SW 1271 (cell line): ENCODE measurements at places on chromosomes 3 and 15.

DNA sequence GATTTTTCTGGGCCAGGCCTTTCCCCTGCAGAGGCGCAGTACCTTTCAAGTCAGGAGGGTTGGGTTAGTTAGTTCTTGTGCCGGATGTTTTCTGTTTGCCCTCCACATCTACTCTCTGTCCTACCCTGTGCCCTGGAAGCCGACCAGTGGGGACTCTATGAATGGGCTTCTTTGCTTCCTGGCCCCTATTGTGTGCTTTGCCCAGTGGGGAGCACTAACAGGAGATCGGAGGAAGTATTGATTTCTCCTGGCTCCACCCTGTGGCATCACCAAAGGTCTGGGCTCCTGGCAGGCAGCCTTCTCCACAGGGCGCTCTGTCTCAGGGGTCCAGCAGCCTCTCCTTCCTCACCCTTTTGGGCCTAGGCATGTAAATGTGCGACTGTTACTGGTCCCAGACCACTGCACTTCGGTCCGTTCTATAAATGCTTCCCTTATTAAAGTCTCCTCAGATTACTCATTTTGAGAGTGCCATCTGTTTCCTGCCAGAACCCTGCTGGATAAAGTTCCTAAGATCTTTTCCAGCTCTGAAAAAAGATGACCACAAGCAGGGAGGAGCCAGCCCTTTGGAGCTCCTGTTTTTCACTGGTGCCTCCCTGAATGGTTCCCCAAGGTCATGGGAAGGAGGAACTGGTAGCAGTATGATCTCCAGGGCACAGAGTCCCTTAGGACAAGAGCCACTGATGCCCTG lies 44.5 kb downstream of the CTDSPL start:
- no peak for DNase-seq

DNA sequence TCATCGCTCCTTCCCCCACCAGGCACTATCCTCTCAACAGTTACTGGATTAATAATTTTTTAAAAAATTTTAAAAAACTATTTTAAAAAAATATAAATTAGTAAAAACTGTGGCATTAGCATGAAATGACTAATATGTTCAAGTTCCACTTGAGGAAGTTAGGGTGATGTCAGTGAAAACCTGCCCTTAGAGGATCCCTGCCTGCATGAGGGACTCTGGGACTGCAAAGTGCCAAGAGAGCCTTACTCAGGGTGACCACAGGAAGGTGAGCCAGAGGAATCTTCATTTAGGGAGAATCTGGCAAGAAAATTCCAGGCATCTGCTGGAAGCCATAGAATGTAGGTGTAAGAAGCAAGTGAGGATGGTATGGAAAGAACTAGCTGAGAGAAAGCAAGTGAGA lies 157.7 kb upstream of the BCL6 start:
- DNase-seq = no peak

GRCh38 chr3:20060974-20061685 lies 20.9 kb downstream of the KAT2B start:
- no peak for DNase-seq

GRCh38 chr15:75198560-75199356 lies 2.9 kb upstream of the C15orf39 start:
- DNase-seq = no peak

GRCh38 chr3:103657756-103658155 lies 1222.9 kb downstream of the ZPLD1 start:
- DNase-seq = no peak

GRCh38 chr3:161657786-161658185 lies 161.2 kb downstream of the OTOL1 start:
- no peak for DNase-seq

DNA sequence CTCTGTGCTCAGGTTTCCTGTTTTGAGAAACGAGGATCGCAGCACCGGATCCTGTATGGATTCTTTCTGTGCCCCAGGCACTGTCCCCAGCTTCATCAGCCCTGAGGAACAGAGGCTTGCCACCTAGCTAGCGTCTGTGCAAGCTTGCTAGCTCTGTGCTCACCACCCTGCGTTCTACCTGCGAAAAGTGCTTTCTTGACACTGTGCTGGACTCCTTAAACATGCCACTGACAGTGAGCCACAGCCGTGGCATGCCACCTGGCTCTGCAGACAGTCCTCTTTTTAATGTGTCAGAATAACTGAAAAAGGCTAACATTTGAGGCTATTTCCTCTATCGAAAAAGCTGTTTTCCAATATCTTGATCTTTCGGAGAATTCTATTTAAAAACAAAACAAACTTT lies 1.4 kb downstream of the PGPEP1L start:
- no peak for DNase-seq

GRCh38 chr15:29043736-29044502 lies 158.1 kb downstream of the APBA2 start:
- no peak for DNase-seq

DNA sequence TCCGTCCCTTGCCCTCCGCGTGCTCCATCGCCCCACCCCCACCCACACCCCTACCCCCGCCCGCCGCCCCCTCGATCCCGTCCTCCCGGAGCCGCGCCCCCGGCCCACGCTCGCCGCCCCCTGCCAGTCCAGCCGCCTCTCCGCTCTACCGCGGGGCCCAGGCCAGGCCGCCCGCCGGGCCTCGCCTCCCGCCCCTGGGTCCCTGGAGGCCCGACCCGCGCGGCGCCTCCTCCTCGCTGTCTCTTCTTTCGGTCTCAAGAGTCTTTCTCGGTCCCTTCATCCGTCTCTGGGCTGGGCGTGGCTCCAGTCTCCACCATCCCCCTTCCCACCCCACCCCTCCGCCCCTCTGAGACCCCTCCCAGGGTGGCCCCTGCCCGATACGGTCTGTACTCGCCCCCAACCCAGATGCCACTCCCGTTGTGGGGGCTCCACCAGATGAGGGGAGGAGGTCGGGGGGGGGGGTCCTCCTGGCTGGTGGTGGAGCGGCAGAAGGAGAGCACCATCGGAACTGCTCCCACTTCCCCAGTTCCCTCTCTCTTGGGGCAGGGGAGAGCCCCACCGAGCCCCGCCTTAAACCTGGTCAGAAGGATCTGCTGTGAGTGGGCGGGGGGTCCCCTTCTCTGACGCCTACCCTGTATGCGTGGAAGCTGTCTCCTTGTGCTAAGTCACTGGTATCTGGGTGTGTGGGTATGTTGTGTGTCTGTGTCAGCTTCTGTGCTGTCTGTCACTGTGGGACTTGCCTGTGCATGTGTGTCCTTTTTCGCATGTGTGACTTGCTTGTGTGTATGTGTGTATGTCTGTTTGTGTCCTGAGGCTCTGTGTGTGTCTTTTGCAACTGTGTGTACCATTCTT lies 1.0 kb downstream of the PRKCD start:
- no peak for DNase-seq

- no peak for DNase-seq
These were observed 153.3 kb downstream of the USP13 start for GRCh38 chr3:179806177-179806576.

GRCh38 chr15:77541421-77542181 lies 91.1 kb downstream of the LINGO1 start:
- DNase-seq = no peak

GRCh38 chr3:163213838-163214237 lies 1717.2 kb downstream of the OTOL1 start:
- DNase-seq = no peak

GRCh38 chr3:35223632-35224394 lies 415.5 kb upstream of the ARPP21 start:
- no peak for DNase-seq

- no peak for DNase-seq
These were observed 35.2 kb upstream of the SLC41A3 start for GRCh38 chr3:126119008-126119675.

- no peak for DNase-seq
These were observed 21.1 kb upstream of the GP9 start for GRCh38 chr3:129039271-129040038.

DNA sequence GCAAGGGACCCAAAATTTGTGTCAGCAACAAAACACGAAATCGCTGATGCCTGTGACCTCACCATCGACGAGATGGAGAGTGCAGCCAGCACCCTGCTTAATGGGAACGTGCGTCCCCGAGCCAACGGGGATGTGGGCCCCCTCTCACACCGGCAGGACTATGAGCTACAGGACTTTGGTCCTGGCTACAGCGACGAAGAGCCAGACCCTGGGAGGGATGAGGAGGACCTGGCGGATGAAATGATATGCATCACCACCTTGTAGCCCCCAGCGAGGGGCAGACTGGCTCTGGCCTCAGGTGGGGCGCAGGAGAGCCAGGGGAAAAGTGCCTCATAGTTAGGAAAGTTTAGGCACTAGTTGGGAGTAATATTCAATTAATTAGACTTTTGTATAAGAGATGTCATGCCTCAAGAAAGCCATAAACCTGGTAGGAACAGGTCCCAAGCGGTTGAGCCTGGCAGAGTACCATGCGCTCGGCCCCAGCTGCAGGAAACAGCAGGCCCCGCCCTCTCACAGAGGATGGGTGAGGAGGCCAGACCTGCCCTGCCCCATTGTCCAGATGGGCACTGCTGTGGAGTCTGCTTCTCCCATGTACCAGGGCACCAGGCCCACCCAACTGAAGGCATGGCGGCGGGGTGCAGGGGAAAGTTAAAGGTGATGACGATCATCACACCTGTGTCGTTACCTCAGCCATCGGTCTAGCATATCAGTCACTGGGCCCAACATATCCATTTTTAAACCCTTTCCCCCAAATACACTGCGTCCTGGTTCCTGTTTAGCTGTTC lies 34.9 kb downstream of the CHDH start:
- DNase-seq = no peak

DNA sequence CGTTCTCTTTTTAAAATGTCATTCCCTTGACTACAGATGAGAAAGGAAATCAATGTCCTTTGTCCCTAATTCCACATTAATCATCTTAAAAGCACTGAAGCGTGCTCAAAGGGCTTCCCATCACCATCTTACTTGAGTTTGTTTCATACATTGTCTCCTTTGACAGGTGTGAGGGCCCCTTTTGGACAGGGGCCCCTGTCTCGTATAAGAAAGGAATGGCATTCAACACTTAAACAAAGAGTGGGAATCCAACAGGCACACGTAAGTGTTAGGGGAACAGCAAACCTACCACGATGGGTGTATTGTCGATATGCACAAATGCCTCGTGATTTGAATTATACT lies 5.0 kb downstream of the SSUH2 start:
- DNase-seq = no peak

GRCh38 chr3:88133711-88134263 lies 16.0 kb upstream of the C3orf38 start:
- no peak for DNase-seq

- no peak for DNase-seq
These were observed 61.9 kb upstream of the SLC6A1 start for GRCh38 chr3:10930666-10931040.

GRCh38 chr3:122678506-122678905 lies 2.1 kb upstream of the PARP14 start:
- DNase-seq = no peak

DNA sequence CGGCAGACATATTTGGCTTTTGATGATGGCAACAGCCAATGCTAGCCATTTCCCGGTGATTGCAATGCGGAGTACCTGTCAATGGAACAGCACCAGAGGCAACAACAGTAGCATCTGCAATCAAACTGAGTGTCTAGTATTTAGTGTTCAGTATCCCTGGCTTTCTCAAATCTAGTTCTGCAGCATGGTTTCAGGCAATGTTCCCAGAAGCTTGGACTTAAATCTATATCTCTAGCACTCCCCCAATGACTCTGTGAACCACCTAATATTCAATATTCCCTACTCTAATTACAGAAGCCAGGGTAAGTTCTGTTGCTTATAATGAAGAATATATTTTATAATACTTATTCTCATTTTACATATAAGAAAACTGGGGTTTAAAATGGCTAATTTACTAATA lies 48.2 kb downstream of the TBL1XR1 start:
- DNase-seq = no peak

DNA sequence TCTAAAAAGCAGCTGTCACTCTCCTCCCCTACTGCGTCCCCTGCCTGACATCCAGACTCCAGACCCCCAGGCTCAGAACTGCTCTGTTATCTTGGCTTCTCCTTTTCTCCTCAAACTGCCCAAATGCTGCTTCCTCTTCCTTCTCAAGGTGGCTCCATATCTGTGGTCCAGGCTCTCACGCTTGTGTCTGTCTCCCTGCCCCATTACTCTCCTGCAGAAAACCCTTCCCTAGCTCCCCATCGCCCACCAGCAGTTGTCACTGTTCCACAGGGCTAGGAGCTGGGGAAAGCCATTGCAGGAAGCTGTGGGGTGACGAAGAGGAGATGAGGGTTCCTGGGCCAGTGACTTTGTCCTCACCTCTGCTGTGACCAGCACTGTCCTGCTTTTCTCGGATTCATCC lies 30.7 kb upstream of the CGNL1 start:
- no peak for DNase-seq

- no peak for DNase-seq
These were observed 406.1 kb downstream of the TBC1D5 start for GRCh38 chr3:17336291-17336690.

GRCh38 chr3:172766241-172766640 lies 15.7 kb downstream of the ECT2 start:
- DNase-seq = no peak

DNA sequence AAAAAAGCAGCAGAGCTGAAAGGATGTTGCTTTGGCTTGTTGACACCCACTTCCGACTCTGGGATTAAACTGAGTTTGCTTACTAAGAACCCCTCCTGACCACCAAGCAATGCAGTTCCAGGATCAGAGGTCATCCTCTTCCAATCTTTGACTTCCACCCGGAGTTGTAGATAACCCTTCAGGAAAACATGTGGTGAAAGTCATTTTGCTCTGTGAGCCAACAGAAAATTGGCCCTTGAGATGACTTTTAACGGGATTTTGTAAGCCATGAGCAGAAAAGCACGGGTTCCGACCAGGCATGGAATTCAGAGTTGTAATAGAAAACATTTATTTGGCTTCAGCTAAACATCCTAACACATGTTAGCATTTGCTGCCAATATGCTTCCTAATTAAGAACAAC lies 171.6 kb upstream of the NR2F2 start:
- DNase-seq = no peak

- no peak for DNase-seq
These were observed 44.2 kb upstream of the ATG7 start for GRCh38 chr3:11228041-11228440.

DNA sequence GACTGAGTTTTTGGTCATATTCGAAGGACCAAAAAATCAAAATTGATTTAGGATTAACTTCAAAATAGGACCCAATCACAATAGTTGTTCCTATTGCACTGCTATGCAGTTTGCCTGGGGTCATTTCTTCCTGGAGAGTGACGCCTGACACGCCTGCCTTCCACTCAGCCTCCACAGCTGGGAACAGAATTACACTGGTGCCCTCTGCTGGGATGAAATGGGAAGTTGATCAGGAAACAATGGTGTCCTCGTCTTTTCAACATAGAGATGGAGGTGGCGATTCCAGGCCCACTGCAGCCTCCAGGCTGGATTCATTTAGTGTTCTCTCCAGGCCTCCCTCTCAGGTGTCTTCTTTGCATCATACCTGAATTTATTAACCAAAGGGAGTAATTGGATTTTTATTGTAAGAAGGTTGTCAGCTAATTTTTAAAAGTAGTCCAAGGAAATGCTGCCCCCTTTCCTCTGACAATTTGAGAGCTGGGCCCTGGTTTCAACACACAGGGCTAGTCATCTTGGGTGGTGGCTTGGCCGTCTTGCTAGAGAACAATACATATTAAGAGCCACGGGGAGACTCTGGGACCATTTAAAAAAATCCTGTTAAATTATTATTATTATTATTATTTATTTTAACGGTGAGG lies 69.7 kb downstream of the GAP43 start:
- peak; percentile 21 for DNase-seq
